ENCODE measurements at places on chromosomes 2 and 18.

DNA sequence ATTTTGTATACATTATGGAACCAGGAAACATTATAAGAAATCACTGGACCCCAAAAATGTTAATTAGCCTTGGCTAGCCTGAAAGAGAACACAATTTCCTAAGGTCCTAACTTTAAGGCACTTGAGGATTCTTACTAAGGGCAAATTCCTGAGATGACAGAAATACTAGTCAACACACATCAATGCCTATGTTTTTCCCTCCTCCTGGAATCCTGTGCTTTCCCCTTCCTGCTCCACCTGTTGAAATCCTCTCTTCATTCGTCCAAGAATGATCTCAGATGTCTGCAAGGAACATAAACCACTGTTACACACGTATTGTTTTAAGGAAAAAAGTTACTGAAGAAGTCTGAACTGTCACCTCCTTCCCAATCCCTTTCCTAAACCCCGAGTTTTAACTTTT lies 21.2 kb upstream of the DARS1 start:
- no peak for DNase-seq

DNA sequence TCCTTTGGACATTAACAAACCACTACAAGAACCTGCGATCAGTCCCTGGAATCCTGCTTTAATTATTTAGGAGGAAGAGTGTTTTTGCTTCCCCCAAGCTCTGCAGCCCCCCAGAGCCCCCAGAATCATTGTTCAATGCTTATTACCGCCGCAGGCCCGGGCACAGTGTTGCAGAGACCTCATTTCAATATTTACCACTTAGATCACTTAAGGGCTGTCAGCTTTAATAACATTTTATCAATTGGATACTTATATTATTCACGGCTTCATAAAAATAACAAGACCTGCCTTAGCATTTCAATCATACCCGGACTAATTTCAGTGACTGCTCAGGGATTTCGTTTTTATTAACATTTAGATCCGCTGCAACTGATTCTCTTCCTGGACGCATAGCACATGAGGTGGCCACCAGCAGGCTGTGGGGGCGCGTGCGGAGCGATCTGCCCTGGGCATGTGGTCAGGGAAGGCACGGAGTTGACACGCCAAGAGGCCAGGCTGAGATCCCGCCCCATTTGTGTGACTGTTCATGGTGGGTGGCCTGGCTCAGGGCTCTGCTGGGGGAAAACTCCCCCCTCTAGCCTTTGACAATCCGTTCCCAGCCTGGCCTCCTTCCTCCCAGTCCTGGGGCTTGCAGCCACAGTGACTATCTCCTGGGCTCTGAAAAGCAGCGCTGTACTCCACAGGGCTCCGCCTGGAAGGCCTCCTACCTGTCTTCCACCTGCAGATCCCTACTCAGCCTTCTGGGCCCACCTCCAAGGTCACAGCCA lies 267.6 kb downstream of the SRBD1 start:
- no peak for DNase-seq

DNA sequence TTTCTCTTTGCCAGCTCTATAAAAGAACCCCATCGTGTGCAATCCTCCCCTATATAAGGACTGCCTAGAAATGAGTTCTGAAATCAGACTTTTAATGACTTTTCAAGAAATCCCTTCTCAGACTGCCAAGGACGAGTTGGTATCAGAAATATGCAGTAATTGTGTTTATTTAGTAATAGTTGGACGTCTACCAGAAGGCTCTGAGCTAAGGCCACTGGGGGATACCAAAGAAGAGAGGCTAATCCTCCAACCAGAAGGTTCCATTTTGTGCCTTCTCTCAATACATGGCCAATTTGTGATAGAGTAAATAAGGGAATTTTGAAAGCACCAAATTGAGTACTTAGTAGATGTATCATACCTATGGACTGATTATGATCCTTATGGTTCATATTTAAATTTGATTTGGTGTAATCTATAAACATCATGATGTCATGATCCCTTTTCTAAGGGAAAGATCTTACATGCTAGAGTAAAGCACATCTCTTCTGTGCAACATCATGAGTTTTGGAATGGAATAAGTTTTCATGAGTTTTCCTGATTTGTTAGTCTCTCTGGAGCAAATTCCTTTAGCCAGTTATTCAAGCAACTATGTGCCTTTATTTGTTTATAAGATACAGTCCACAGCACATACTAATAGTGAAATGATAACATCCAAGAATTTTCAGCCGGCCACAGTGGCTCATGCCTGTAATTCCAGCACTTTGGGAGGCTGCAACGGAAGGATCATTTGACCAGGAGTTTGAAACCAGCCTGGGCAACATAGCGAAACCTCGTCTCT lies 82.2 kb upstream of the LTBP1 start:
- DNase-seq = peak; percentile 40

DNA sequence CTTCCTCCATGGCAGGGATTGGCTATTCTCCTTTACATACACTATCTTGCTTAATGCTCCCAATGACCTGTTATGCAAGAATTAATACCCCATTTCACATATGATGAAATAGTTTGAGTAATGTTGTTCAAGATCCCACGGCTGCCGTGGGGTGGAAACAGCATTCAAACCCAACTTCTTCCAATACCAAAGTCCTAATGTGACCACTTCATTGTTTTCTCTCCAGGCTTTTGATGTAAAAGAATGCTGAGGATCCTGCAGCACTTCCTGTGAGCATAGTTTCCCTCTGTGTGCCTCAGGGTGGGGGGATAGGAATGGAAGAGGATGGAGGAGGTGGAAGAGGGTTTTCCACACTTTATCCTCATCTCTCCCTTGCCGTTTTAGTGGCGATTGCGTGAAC lies 199.4 kb downstream of the IRS1 start:
- DNase-seq = no peak

DNA sequence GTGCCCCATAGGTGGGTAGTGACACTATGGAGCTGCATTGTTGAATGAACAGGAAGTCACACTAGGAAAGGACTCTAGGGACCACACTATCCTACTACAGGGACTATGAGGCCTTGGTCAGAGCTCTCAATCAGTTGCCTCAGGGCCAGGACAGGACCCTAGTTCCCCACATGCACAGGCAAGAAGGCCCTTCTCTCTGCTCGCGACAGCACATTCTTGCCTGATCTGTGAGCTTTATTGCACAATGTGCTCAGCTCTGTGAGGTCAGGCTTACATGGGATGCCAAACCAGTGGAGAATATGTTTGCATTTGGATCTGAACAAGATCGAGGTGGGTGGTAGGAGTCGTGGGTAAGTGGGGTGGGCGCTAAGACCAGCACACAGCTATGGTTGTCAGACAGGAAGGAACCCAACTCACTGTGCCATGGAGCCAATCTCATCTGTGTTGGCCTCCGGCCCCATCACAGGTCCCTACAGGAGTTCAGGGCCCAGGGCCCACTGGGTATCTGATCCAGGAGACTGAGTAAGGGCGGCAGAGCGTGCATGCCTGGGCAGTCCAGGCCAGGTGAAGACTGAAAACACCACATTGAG lies 8.0 kb downstream of the PCARE start:
- no peak for DNase-seq

DNA sequence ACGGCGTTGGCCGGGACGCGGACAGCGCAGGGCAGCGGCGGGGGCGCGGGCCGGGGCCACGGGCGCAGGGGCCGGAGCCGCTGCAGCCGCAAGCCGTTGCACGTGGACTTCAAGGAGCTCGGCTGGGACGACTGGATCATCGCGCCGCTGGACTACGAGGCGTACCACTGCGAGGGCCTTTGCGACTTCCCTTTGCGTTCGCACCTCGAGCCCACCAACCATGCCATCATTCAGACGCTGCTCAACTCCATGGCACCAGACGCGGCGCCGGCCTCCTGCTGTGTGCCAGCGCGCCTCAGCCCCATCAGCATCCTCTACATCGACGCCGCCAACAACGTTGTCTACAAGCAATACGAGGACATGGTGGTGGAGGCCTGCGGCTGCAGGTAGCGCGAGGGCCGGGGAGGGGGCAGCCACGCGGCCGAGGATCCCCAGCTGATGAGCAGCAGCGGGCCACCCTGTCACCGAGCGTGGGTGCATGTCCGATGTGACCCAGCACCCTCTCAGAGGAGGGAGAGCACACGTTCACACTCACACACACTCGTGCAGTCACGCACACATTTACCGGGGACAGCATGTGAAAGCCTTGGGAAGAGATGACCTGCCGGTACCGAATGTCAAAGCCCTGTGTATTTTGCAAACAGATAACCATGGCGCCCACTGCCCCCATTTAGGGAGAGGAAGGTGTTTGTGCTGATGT lies 4.2 kb downstream of the GDF7 start:
- DNase-seq = no peak

- DNase-seq = no peak
Measured at GRCh38 chr18:58497845-58498244, 131.0 kb downstream of the ALPK2 start.

DNA sequence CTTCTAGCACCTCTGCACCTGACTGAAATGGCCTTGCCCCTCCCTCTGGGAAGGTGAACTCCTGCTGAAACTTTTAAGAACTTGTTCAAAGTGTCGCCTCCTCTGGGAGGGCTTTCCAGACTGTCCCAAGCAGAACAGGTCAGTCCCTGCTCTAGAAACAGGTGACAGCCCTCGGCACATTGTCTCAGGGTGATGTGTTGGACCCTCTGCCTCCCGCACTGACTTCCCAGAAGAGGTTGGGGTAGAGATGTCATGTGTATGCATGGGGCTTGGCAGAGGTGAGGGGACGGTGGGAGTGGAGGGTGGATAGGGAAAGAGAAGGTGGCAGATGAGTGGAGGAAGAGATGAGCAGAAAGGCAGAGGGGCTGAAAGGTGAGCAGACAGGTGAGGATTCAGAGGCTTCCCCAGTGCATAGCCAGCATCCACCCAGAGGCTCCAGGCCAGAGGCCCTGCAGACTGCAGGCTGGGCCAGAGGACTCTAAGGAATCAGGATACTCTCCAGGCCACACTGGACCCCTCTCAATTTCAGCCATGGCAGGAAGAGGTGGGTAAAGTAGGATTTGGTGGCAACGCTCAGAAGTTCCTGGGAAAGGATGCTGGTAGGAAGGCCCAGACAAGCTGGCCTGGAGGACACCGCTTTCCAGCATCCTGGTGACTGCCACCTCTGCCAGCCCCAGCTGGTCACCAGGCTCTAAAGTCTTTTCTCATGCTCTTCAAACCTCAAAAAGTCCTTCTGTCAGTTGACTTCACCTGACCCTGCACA lies 24.8 kb upstream of the TNS1 start:
- DNase-seq = no peak

DNA sequence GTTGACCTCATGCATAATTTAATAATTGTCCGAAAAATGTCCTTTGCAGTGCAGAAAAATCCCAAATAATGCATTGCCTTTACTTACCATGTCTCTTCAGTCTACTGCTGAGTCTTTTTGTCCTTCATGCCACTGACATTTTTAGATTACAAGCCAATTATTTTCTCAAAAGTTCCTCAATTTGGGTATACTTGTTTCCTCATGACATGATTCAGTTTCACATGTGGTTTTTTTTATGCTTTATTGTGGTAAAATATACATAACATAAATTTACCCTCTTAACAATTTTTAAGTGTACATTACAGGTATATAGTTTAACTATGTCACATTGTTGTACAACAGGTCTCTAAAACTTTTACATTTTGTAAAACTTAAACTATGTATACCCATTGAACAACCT lies 81.0 kb downstream of the EPC2 start:
- DNase-seq = no peak

DNA sequence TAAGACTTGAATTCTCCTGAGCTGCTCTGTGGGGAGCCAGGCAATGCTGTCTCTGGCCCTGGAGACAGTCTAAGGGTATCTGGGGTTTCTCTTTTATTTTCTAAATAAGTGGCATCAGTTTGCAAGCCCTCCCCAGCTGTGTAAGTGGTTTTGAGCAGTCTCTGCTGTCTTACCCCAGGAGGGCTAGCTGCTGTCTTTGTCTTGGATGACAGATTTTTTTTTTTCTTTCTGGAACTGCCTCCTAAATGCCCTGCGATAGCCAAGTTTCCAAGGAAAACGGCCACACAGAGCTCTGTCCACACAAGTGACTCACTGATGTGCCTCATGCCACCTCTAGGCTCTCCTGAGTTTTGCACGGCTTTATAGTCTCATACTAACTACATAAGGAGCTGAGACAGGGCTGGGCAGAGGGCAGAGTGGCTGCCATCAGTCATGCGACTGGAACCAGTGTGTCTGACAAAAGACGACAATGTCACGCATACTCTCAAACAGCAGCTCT lies 37.2 kb upstream of the THOC1 start:
- no peak for DNase-seq

DNA sequence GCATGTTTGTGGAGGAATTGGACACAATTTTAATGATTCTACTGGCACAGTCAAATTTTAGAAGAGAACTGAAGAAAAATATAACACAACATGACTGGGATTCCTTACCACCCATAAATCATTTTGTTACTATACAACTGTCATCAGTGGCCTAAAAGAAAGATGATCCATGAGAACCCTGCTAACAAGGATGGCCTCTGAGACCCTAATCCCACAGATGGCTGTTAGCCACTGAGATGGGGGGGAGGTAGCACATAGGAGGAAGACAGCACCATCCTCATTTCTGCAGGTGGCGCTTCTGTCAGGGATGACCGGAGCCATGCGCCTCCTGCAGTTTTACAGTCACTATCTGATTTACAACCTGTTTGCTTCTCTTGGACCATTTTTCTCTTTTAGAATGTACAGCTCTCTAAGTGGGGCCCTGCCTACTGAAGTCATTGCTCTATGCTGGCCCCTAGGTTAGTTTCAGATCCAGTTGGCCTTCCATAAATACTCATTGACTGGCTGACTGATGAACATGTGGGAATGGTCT lies 279.8 kb downstream of the NAPG start:
- no peak for DNase-seq

DNA sequence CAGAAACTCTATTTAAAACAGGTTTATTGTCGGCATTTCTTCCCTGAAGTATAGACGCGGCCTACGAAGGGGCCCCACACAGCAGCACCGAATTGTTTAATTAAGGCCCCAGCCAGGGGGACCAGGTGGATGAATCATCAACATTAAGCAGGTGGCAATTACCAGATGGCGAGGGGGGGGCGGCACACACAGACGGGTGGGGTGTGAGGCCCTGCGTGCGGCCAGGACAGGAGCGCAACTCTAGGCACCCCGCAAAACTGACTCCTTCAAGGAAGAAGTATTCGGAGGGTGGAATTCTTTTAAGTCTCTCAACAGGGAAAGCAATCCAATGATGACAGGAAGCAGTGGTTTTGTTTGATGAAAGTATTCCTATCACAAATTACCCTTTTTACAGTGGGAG lies 830.4 kb downstream of the GALR1 start:
- no peak for DNase-seq

- DNase-seq = no peak
Measured at GRCh38 chr2:165787334-165787733, 6.7 kb downstream of the GALNT3 start.
